ENCODE measurements at places on chromosomes 2 and 18.
A peak's percentile ranks its signal among the peaks of the same experiment; 100 is the strongest.

DNA sequence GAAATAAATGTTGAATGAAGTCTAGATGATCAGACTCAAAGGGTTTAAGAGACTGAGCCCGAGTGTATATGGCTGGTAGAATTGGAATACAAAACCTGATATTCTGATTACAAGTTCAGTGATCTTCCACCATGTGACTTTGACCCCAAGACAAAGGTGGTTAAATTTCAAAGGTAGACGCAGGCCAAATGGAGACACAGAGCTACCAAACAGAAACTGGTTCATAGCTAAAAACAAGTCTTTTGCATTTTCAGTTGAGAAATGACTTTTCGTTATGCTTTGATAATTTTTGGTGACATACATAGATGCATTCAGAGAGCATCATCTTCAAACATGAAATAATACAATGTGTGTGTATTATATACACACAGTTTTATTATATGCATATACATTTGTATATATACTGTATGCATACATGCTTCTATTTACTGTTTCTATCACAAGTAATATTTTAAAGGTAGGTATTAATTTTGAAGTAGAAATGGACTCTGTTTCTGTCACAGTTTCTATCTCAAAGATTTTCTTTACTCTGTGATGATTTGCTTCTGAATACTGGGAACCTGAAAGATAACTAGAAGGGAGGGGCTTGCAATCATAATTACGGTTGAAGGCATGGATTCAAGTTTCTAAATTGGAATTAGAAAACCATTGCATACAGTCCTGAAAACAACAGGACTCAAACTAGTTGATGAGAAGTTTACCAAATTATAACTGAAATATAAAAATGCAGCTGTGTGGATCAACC is 142.3 kb downstream of the ABCA12 start:
- no peak for DNase-seq

- DNase-seq, result no peak
These were observed 5.1 kb downstream of the RAMP1 start for GRCh38 chr2:237864444-237864931.

DNA sequence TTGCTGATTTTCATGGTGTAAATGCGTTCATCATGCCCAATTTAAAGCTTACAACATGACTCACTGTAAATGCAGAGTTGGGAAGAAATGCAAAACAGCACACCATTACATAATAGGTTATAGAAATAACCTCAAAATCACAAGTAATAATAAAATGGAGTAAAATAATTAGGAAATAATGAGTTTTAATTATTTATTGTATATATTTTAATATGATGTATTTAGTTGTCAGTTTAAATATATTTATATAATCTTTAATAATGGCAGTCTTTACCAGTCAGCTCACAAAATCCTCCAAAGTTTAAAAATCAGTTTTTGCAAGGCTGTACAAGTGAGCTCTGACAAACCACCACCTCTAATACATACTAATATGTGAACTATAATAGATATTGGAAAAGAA is 180.2 kb downstream of the RND3 start:
- DNase-seq, result no peak

DNA sequence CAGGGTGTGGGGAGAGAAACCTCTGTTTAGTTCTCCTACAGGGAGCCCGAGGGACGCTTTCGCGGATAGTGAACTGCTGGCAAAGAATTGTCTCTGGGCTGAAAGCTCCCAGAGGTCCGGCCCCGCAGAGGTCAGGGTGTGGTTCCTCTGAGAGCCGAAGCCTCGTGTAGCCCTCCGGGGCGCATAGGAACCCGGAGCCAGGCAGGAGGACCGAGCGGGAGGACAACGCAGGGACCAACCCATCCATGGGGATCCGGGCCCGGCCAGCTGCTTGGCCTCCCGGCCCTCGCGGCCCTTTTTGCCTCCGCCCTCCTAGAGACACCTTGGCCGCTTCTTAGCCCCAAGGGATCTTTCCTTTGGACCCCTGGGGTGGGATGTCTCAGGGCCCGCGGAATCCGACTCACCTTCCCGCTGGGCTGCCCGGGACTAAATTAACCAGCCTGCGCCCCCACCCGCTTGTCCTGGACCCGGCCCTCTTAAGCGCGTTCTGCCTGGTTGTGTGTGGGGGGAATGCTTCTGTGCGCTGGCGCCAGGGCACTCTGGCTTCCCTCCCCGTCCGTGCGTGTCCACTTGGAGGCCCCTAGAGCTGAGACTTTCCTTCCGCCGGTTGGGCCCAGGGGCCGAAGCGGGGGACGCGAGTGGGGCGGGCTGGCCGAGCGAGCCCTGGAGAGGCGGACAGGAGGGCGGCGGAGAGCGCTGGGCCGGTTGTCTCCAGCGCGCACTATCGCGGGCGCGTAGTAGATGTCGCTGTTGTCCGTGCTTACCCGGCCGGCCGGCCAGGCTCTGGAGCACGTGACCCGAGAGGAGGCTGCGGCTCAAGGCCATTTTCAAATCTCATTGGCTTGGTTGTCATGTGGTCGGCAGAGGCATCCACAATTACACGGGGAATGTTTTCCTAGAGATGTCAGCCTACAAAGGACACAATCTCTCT is at the start of gene HOXD10:
TSS of gene HOXD10 (plus strand) at position 896 of the 931 bp plus-strand sequence. CDS start 56 bp downstream, outside the sequence.
- DNase-seq, result no peak

- no peak for DNase-seq
These were observed 789.4 kb upstream of the PIK3C3 start for GRCh38 chr18:41165625-41166024.

DNA sequence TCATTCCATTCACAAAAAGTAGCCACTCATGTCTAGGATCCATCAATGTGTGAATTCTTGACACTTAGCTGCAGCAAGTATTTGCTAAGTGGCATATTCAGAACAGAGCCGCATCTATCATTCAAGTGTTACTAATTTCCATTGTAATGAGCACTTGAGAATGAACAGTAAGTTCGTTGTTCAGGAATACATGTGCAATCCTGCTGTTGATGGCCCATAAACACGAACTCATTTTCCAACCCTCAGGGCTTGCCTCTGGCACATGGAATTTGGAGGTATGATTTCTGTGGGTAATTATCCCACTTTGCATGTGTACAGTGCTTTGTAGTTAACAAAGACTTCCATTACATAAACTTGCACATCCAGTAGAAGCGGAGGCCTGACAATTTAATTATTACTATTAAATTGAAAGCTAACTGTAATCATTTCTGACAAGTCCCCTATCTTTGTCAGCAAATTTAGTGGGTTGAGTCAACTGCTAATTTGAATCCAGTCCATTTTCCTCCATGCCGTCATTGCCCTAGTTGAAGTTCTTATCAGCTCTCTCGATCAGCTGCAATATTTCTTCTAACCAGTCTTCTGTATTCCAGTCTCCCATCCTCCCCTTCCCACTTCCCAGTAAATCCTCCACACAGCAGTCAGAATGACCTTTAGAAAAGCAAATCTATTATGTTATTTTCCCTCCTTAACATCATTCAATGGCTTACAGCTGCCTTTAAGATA is 116.0 kb upstream of the AQP4 start:
- no peak for DNase-seq

DNA sequence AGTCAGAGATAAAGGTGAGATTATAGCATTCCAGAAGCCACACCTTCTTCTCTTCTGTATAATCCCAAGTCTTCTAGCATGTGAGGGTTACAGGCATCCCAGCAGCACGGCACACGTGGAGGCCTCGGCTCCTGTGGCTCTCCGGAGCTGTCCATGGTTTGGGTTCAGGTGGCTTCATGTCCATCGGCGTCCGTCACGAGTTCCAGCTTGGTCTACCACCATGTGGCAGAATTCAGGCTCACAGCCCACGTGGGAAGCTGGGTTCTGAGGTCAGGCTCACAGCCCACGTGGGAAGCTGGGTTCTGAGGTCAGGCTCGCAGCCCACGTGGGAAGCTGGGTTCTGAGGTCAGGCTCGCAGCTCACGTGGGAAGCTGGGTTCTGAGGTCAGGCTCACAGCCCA is 378.3 kb upstream of the SALL3 start:
- DNase-seq, result no peak

- DNase-seq, result no peak
These were observed 106.6 kb downstream of the FHOD3 start for GRCh38 chr18:36403896-36404820.

DNA sequence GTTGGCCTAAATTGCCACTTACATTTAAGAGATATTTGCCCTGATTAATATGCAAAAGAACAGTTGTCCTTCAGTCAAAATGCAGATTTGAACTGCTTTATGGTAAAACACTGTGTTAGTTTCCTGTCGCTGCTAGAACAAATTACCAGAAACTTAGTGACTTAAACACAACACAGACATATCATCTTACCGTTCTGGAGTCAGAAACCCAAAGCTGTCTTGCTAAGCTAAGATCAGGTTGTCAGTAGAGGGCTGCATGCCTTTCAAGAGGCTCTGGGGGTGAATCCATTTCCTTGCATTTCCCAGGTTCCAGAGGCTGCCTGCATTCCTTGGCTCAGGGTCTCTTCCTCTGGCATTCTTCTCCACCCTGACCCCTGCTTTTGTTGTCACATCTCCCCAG is 149.5 kb downstream of the FAM161A start:
- DNase-seq, result no peak

- DNase-seq, result peak; percentile 12
These were observed 12.3 kb upstream of the TEX51 start for GRCh38 chr2:126886211-126886915.

- no peak for DNase-seq
These were observed 356.1 kb upstream of the ZEB2 start for GRCh38 chr2:144876013-144876412.

GRCh38 chr2:73877071-73877802 is 15.6 kb upstream of the ACTG2 start:
- DNase-seq, result no peak

DNA sequence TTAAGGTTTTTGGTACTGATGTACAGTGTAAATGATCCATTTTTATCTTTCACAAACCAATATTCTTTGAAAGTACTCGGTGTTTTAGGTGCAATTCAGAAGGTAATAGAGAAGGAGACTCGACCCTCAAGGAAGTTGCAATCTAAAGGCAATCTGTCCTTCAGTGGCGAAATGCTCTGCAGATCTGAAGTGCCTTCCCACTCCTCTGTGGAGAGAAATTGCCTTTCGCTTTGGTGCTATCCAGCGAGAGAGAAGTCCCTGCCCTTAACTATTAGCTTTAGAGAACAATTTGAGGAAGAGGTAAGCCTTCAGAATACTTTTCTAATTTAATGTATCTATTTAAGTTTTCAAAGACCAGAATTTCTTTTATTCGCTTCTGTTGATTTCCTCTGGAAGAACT is 371.8 kb upstream of the FANCL start:
- DNase-seq, result no peak

- DNase-seq, result no peak
These were observed 41.6 kb downstream of the PKDCC start for GRCh38 chr2:42089340-42089925.

GRCh38 chr2:237230355-237230754 is 144.7 kb downstream of the COPS8 start:
- no peak for DNase-seq

GRCh38 chr2:144414324-144414845 is 105.5 kb downstream of the ZEB2 start:
- DNase-seq, result no peak

- no peak for DNase-seq
These were observed 40.9 kb downstream of the HS1BP3 start for GRCh38 chr2:20609995-20610357.

Measured in T follicular helper cell (primary cell).